Lung (tissue), 17 donors: ENCODE measurements at places on chromosomes 11 and 22. TPM values are rescaled to one million over a fixed set of nuclear protein-coding genes. Genes with fewer than 3 reads are reported as not detected.

DNA sequence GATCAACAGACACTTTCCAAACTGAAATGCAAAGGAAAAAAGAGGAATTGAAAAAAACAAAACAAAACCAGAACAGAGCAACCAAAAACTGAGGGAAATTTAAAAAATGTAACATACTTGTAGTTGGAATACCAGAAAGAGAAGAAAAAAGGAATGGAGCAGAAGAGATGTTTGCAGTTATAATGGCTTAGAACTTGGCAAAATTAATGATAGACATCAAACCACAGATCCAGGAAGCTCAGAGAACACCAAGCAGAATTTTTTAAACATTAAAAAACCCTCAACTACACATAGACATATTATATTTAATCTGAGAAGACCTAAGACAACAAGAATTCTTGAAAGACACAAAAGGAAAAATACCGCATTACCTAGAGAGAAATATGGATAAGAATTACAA, 46.1 kb downstream of the ASCL2 start:
- H3K4me3 ChIP-seq = no peak overlapping the region
- no peaks in the 10 kb centered on the region for H3K4me1 ChIP-seq
- no peaks in the 10 kb centered on the region for H3K36me3 ChIP-seq
- H3K27me3 ChIP-seq = peaks cover 4% of the 10 kb centered on the region

DNA sequence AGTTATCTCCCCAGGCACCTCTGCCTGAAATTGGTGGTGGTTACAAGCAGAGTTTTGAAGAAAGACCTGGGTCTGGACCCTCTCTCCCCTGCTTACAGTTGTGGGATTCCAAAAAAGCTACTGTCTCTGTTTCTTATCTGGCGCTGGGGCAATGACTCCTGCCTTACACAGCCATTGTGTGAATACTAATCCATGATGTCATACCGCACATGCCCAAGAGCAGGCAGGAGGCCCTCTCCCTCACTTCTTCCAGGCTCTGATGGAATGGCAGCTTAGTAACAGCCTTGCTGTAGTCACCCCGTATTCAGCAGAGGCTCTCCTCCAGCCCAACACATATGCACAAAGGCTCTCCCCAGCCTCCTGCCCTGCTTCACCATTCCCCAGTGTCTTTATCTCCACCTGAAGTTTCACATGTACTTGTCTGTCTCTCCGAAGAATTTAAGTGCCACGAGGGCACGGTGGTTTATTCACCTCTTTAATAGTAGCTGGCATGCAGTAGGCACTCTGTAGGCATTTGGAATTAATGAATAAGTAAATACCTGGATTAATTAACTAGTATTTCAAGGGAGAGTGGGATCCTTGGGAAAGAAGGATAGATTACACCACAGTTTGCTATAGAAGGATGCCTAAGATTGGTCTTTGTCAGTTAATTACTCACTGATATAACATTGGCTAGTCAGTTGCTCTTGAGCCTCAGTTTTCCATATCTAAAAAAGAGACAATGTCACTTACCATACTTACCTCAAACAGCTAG, 165.6 kb downstream of the ETS1 start:
- H3K27ac ChIP-seq = peak overlapping the region; percentile 34
- no peaks in the 10 kb centered on the region for H3K27me3 ChIP-seq

- no peaks in the 10 kb centered on the region for H3K36me3 ChIP-seq
- DNase-seq = no peak
- H3K27ac ChIP-seq = no peak overlapping the region
- H3K4me1 ChIP-seq = no peaks in the 10 kb centered on the region
- H3K4me3 ChIP-seq = no peak overlapping the region
These were observed 22.2 kb upstream of the ELFN2 start for GRCh38 chr22:37449331-37450001.

DNA sequence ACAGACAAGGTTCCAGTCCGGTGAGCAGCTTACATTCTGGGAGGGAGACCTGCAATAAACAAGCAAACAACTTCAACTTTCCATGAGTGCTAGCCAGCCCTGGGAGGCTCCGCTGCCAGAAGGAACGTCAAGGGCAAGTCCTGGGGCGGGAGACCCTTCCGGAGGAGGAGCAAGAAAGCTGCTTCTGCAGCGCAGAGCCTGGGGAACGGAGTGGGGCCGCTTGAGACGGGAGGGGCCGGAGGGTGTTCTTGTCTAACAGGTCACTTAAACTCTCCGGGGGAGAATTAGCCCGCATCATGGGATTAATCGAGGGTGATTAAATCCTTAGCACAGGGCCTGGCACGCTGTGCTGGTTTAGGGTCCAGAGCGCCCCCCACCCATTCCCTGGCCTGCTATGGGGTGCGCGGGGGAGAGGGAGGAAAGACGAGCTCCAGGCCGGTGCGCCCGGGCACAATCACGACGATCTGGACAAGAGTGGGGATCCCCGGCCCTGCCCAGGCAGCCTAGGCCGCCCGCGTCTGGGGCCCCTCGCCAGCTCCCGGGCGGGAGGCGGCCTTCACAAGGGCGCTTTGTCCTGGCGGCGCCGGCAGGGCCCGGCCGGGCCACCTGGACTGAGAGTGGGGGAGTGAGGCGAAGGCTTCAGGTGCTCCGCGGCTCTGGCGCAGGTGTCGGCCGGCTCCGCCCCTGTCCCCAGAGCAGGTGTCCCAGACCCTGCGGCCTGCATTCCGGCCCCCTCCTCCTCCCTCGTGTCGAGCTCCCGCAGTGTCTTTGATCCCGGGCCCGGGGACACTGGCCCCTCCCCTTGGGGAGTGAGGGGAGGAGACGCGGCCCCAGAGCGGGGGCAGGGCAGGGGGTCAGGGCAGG, 663 bp upstream of the LARGE2 start:
- no peak overlapping the region for H3K4me3 ChIP-seq
- peaks cover 9% of the 10 kb centered on the region for H3K27me3 ChIP-seq
- peaks cover 29% of the 10 kb centered on the region for H3K4me1 ChIP-seq
- no peaks in the 10 kb centered on the region for H3K36me3 ChIP-seq
- DNase-seq = peak; percentile 74

DNA sequence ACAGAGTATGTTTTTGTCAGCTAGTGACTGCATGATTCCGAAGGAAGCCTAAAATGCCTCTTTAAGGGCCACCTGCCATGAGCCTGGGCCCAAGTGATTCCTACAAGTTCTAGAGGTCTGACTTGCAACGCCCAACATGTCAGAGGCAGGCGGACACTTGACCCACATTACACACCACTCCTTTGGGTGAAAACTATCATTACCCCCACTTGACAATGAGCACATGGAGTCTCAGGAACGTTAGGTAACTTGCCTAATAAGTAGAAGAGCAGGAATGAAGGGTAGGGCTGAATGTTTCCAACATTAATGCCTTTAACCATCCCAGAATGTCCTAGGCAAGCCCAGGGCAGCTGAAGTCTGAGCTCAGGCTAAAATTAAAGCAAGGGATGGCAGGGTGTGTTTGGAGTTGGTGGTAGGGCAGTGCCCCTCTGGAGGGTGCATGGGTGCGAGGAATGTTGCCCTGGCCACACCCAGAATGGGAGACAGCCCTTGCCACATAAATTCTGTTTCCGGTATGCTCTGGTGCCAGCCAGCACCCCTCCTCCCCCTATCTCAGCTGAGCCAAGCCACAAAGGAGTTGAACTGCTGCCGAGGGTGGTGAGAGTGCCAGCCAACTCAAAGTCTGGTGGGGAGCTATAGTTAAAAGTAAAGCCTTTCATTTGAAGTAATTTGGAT, 2.5 kb downstream of the PLAAT2 start:
- H3K4me1 ChIP-seq = no peaks in the 10 kb centered on the region
- H3K27me3 ChIP-seq = no peaks in the 10 kb centered on the region
- H3K36me3 ChIP-seq = no peaks in the 10 kb centered on the region
- H3K27ac ChIP-seq = peak overlapping the region; percentile 85

- peak; percentile 75 for DNase-seq
- H3K27me3 ChIP-seq = no peaks in the 10 kb centered on the region
- H3K4me1 ChIP-seq = peaks cover 6% of the 10 kb centered on the region
- no peaks in the 10 kb centered on the region for H3K36me3 ChIP-seq
These were observed 26.7 kb downstream of the UPB1 start for GRCh38 chr22:24521791-24522245.

DNA sequence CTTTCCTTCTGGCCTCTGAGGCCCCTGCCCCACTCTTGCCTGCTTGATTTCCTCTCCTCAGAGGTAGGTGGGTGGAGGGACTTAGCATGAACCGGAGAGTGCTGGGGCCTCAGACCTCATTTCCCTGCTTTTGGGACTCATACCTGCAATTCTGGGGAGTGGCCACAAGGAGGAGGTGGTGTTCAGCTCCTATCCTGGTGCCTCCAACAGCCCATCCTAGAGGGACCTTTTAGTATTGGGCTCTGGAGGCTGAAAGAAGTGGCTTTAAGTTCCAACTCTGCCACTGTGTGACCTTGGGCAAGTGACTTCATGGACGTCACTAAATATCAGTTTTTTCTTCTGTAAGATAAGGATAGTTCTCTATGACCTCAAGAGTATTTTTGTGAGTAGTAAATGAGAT, 98.6 kb downstream of the KIAA1671 start:
- no peak overlapping the region for H3K27ac ChIP-seq
- DNase-seq = no peak
- H3K4me3 ChIP-seq = no peak overlapping the region
- no peaks in the 10 kb centered on the region for H3K27me3 ChIP-seq

DNA sequence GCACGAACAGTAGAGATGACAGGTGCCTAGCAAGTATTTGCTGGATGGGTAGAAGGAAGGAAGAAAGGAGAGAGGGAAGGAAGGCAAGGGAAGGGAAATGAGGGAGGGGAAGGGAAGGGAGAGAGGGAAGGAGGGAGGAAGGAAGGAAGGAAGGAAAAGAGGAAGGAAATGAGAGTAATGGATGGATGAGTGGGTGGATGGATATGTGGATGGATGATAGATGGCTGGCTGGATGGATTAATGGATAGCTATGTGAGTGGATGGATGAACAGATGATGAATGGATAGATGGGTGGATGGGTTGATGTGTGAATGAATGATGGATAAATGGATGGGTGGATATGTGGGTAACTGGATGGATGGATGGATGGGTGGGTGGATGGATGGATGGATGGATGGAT, 125.9 kb upstream of the FGF3 start:
- no peak overlapping the region for H3K27ac ChIP-seq
- H3K27me3 ChIP-seq = no peaks in the 10 kb centered on the region
- H3K4me3 ChIP-seq = no peak overlapping the region
- H3K36me3 ChIP-seq = no peaks in the 10 kb centered on the region

DNA sequence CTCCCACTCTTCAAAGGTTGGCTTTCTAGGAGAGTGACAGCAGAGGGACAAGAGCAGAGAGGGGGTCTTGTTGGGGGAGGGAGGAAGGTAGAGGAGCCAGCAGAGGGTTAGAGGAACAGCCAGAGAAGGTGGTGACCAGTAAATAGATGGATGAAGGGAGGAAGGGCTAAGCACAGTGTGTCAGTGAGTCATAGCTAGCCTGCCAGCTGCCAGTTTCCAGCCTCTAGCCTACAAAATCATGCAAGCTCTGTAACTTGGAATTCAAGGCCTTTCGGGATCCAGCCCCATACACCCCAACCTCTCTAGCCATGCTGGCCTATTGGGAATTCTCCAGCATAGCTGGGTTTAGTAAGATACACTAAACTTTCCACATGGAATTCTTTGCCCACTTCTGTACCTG, 147.4 kb upstream of the TEAD1 start:
- H3K27ac ChIP-seq = peak overlapping the region; percentile 6
- no peaks in the 10 kb centered on the region for H3K4me1 ChIP-seq
- no peak for DNase-seq
- no peaks in the 10 kb centered on the region for H3K27me3 ChIP-seq

GRCh38 chr11:110435780-110436717, 6.3 kb downstream of the FDX1 start:
- peaks cover 6% of the 10 kb centered on the region for H3K36me3 ChIP-seq
- no peaks in the 10 kb centered on the region for H3K27me3 ChIP-seq

GRCh38 chr11:6813656-6814055, 14.2 kb upstream of the OR6A2 start:
- H3K36me3 ChIP-seq = no peaks in the 10 kb centered on the region
- H3K4me3 ChIP-seq = no peak overlapping the region
- H3K4me1 ChIP-seq = no peaks in the 10 kb centered on the region
- DNase-seq = no peak
- no peak overlapping the region for H3K27ac ChIP-seq

- no peak for DNase-seq
- no peak overlapping the region for H3K27ac ChIP-seq
- no peaks in the 10 kb centered on the region for H3K27me3 ChIP-seq
- H3K4me1 ChIP-seq = peaks cover 4% of the 10 kb centered on the region
- H3K36me3 ChIP-seq = no peaks in the 10 kb centered on the region
These were observed 6.5 kb upstream of the CLDN5 start for GRCh38 chr22:19530751-19531150.

- H3K4me3 ChIP-seq = no peak overlapping the region
- peaks cover 5% of the 10 kb centered on the region for H3K4me1 ChIP-seq
- peak overlapping the region; percentile 82 for H3K27ac ChIP-seq
- H3K36me3 ChIP-seq = no peaks in the 10 kb centered on the region
- DNase-seq = no peak
These were observed 72.6 kb upstream of the CLDN5 start for GRCh38 chr22:19596680-19597398.

DNA sequence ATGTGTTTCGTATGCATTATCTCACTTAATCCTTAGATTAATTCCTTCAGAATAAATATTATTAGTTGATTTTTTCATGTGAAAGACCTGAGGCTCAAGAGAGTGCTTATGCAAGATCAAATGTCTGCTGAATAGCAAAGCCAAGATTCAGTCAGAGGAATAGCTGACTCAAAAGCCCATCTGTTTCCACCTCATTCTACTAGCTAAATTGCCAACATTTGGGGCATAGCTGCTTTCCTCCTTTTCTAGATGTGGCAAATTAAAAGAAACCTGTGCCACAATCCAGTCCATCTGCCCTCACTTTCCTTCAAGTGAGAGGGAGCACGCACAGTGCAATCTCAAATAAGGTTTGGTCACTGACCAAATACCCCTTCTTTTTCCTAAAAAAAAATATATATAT, 121.1 kb downstream of the PAX6 start:
- no peaks in the 10 kb centered on the region for H3K36me3 ChIP-seq
- H3K27me3 ChIP-seq = no peaks in the 10 kb centered on the region
- H3K4me3 ChIP-seq = no peak overlapping the region
- no peak overlapping the region for H3K27ac ChIP-seq

DNA sequence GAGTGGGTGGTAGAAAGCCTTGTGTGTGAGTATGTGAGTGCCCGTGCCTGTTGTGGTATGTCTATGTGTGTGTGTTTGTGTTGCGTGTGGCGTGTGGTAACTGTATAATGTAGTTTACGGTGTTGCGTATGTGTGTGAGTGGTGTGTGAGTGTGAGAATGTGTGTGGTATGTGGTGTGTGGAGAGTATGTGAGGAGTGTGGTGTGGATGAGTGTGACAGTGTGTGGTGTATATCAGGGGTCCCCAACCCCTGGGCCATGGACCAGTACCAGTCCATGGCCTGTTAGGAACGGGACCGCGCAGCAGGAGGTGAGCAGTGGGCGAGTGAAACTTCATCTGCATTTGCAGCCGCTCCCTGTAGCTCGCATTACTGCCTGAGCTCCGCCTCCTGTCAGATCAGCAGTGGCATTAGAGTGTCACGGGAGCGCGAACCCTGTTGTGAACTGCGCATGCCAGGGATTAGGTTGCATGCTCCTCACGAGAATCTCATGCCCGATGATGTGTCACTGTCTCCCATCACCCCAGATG, 5.7 kb downstream of the UPK3A start:
- no peak for DNase-seq
- H3K4me1 ChIP-seq = peaks cover 3% of the 10 kb centered on the region
- H3K27me3 ChIP-seq = no peaks in the 10 kb centered on the region
- H3K4me3 ChIP-seq = no peak overlapping the region
- H3K27ac ChIP-seq = no peak overlapping the region

GRCh38 chr11:119684361-119685110, 44.5 kb downstream of the NECTIN1 start:
- DNase-seq = peak; percentile 43
- no peak overlapping the region for H3K27ac ChIP-seq
- H3K27me3 ChIP-seq = no peaks in the 10 kb centered on the region
- H3K36me3 ChIP-seq = no peaks in the 10 kb centered on the region
- H3K4me3 ChIP-seq = no peak overlapping the region
- H3K4me1 ChIP-seq = peaks cover 22% of the 10 kb centered on the region

The SLC17A6 gene
- not detected for total RNA-seq

The NLRX1 gene
- 12.5 TPM for total RNA-seq

The GGTLC3 gene
- 0.40 TPM for total RNA-seq

The OAF gene
- total RNA-seq = 7.7 TPM

The OR5P2 gene
- total RNA-seq = 17.3 TPM

The NRIP3 gene
- total RNA-seq = 1.9 TPM
